Ovary (tissue), 10 donors: ENCODE measurements at places on chromosomes 3 and 15. TPM values are rescaled to one million over a fixed set of nuclear protein-coding genes. Genes with fewer than 3 reads are reported as not detected.

Gene B4GALT4
- 24.9 TPM for total RNA-seq

Gene SI
- not detected for total RNA-seq

Gene LACTB
- 10.4 TPM for total RNA-seq

Gene GRM2
- total RNA-seq, result 0.25 TPM

Gene MUC20
- 25.5 TPM for total RNA-seq
